Left renal cortex interstitium (tissue), 4 donors: ENCODE measurements at places on chromosomes 11 and 22. TPM values are rescaled to one million over a fixed set of nuclear protein-coding genes. Genes with fewer than 3 reads are reported as not detected.

NCAM1 gene
- polyA plus RNA-seq, result 75.0 TPM

GGT1 gene
- 56.6 TPM for polyA plus RNA-seq

OR51B4 gene
- 0.59 TPM for polyA plus RNA-seq

OR51B2 gene
- polyA plus RNA-seq, result not detected

TCN2 gene
- polyA plus RNA-seq, result 49.0 TPM

GRCh38 chr11:28338371-28338770 is 230.2 kb downstream of the METTL15 start:
- no peak for DNase-seq

- no peak for DNase-seq
Observed at GRCh38 chr11:69053169-69053477, 4.4 kb downstream of the TPCN2 start.
